ENCODE measurements at places on chromosomes 3 and 15.

DNA sequence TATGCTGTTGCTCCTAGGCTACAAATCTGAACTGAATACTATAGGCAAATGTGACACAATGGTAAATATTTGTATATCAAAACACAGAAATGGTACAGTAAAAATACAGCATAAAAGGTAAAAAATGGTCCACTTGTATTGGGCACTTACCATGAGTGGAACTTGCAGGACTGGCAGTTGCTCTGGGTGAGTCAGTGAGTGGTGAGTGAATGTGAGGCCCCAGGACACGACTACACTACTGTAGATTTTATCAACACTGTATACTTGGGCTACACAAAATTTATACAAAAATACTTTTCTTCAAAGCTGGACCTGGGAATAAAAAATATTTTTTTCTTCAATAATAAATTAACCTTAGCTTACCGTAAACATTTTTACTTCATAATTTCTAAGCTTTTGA is 41.6 kb upstream of the DUT start:
- no peak for DNase-seq

GRCh38 chr3:151926956-151927355 is 53.5 kb downstream of the SUCNR1 start:
- DNase-seq: no peak

DNA sequence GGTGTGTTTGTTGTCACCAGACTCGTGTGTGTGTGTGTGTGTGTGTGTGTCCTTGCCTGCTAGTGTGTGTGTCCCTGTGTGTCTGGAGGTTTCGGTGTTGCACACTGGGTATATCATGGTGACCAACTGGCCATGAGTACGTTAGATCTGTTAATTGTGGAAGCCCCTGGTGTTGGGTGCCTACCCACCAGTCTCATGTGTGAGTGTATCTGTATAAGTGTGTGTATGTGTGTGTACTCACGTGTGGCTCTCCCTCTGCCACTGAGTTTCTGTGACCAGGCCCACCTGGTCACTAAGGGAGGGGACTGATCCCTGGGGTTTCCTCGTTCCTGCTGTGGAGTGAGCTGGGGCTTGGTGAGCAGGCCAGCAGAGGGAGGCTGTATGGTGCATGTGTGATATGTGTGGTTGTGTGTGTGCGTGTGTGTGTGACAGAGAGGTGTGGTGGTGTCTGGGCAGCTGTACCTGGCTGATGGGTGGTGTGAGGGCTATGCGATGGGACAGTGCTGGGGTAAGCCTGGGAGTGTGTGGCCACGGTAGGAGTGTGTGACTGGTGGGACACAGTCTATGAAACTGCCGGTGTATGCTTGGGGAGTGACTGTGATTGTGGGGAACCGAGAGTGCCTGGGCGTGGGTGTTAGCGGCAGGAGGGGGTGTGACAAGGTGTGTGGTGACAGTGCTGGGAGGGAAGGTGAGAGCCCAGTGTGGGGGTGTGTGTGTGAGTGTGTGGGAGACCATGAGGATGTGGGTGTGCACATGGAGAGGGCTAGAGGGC is 1.8 kb downstream of the PRKCD start:
- peak; percentile 3 for DNase-seq

DNA sequence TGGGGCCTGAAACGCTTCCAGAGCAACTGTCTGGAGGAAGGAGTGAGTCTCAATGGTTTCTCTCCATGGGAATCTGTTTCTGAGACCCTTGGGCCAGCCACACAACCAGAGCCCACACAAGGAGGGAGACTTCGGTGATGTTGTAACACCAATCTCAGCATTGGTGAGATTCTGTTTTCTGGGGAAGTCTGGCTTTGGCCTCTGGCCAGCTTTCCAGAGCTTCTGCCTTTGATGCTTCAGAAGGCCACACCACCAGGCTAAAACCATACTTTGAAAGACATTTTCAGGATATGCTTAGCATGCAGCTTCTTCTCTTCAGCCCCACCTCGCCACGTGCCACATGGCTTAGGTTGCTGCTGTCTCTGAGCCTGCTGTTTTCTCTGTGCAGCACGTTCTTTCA is 3.6 kb upstream of the EEFSEC start:
- DNase-seq: no peak

DNA sequence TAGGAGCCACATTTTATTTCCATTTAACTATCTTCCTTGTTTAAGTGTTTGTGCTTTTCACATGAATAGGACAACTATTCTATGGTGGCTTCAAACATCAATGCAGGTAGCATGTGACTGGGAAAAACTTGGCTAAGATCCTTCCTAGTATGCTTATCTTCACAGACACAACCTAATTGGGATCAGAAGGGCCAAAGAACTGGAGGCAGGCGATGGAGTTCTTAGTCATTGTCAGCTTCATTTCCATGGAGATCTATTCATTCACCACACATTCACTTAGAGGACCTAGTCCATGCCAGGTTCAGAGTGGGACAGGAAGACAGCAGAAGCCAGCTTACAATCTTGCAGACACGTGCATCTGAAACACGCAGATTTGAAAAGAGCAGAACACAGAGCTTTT is 277.5 kb upstream of the PPP2R3A start:
- DNase-seq: no peak

- no peak for DNase-seq
Observed at GRCh38 chr3:107309312-107309711, 67.9 kb upstream of the CCDC54 start.

- no peak for DNase-seq
Observed at GRCh38 chr15:75545064-75545463, 34.1 kb downstream of the PTPN9 start.

DNA sequence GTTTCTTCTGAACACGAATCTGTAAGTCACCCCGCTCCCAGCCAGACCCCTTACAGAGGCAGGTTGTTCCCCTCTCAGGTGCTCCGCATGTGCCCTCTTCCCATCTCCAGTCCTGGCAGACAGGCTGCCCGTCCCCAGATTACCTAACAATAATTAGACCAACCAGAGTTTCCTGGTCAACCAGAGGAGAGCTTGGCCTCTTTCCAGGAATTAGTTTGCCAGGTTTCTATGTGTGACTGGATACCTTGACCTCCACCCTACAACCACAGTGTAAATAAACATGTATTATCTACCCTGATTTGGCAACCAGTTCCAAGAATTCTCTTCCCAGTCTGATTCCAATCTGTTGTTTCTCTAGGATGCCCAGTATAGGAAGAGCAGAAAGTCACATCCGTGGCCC is 178.0 kb upstream of the UMPS start:
- DNase-seq: no peak

DNA sequence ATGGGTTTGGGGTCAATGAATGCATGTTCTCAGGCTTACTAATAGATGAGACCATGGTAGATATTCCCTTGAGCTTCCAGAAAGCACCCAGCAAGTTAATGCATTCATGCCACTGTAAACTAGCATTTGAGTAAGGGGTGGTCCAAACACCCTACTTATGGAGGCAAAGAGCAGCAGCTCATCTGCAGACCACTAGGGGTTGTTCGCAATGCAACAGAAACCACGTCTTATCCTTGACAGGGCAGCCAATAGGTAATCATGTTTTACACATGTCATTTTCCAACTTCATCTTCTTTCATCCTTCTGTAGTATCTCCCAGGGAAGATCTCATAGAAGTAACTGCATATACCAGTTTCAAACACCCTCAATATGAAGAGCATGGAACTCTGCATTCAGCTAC is 330.2 kb downstream of the RORA start:
- no peak for DNase-seq

GRCh38 chr15:87907676-87908446 is 348.7 kb downstream of the NTRK3 start:
- DNase-seq: no peak

GRCh38 chr3:111103807-111104206 is 32.2 kb downstream of the NECTIN3 start:
- DNase-seq: no peak

GRCh38 chr15:96324192-96324895 is 6.2 kb upstream of the NR2F2 start:
- DNase-seq: no peak

DNA sequence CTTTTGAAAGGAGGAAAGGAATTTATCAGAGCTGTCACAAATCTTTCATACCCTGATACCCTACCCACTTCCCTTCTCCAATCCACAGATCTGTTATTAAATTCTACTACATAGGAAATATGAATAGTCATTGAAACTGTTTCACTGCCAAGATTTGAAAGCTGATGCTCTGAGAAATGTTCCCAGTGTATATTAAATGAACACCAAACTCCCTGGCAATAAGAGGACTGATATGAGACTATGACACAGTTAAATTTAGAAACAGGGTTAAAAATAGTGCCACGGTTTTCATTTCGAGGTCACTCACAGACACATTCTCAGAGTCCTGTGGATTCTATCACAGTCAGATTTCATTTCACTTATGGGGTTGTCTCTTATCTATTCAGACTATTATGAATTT is 27.2 kb upstream of the GBE1 start:
- DNase-seq: no peak

DNA sequence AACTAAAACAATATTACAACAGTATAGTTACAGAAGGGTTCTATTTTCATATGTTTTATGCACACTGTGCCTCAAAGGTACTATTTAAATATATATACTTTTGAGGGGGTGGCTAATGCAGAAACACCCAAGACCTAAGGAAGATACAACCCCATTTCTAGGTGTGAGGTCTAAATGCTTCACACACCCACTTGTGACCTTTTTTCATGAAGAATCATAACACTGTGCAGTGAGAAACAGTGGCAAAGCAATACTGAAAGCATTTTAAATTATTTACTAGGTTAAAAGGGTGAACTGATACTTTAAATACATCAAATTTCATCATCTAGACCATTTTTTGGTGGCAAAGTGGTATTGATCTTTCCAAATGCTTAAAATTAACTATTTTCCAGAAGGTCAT is 67.4 kb downstream of the SATB1 start:
- DNase-seq: no peak

DNA sequence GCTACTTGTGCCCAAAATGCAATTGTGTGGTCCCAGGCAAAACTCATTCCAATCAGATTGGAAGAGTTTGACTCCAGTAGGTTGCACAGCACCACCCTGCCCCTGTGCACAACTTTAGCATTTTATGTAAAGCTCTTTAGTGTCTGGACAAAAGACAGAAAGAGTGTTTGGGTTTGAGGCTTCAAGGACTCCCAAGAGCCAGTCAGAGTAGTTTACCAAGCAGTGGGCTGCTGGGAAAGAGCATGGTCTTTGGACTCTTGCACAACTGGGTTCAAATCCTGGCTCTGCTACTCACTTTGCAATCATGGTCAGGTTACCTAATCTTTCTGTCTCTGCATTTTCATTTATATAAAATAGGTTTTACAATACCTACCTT is 75.8 kb upstream of the UMPS start:
- no peak for DNase-seq

DNA sequence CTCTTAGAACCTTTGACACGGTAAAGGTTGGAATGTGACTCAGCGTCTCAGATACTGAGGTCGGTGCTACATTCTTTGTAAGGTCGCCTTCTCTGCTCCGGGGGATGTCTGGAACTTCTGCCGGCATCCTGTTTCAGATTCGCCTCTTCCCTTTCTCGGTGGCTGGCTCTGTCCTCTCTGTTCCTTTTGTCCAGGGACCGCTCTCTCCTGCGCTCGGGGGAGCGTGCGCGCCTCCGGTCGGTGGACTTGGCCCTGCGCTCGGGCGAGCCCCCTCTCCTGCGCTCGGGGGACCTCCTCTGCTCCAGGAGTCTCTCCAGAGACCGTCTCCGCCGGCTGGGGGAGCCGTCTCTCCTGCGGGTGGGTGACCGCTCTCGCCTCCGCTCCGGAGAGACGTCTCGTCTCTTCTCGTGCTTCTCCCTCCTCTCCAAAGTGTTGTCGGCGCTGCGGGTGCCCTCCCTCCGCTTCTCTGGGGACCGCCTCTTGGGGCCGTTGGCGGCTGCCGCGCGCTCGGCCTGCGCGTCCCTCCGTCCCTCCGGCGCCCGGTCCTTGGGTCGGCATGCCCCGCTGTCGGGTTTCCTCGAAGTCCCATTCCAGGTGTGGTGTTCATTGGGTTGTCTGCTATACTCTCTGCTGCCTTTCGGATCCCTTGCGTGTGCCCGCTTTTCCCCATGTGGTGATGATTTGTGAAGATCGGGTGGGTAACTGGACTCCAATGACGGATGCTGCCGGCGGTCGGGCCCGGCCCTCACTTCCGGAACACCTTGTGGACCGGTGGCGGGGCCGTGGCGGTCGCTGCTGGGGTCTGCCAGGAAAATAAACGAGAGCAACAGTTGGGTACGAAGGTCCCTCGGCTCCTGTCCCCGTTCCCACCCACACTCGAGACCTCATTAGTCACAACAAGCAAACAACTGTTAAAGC is 668.8 kb upstream of the ADAMTS9 start:
- DNase-seq: no peak

DNA sequence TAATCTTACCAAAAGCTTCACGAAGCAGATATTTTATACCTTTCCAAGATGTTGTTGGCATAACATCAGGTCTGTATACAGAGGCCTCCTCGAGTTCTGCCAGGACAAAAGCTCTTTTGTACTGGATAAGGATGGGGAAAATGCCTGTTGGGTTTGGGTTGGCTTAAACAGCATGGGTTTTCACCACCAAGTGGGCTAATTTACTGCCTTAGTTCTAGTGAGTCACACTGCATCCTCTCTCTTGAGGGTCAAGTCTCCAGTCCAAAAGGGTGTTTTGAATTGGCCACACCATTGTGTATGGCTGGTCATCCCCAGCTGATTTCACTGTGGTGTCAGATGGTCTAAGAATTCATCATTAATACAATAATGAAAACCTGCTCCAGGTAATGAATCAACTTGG is 26.1 kb upstream of the BHLHE40 start:
- no peak for DNase-seq

- no peak for DNase-seq
Observed at GRCh38 chr3:168427835-168428475, 332.2 kb upstream of the GOLIM4 start.

GRCh38 chr3:64915778-64916177 is 228.0 kb upstream of the ADAMTS9 start:
- no peak for DNase-seq

GRCh38 chr3:30266524-30266923 is 339.9 kb upstream of the TGFBR2 start:
- DNase-seq: no peak

- no peak for DNase-seq
Observed at GRCh38 chr3:42839616-42840015, 30.4 kb downstream of the ACKR2 start.

GRCh38 chr3:122458992-122459391 is 43.1 kb upstream of the WDR5B start:
- DNase-seq: no peak

- peak; percentile 47 for DNase-seq
Observed at GRCh38 chr15:81293728-81294515, 30.0 kb downstream of the STARD5 start.

DNA sequence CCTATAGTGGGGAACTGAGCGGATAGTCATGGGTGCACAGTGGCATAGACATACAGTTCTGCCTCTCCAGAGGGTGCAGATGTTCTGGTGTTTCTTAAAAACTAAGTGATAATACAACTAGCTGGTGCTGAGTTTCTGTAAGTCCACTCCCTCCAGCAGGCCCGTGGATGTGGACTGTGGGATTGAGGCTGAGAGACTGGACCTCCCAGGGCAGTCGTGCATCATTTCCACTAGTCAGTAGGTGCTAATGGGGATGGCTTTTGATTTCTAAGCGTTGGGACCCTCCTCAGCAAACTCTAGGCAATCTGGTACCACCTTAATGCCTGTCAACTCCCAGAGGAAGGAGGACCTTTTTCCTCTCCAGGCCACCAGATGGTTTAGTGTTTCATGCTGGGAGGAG is 27.3 kb upstream of the TIMP4 start:
- DNase-seq: no peak

- DNase-seq: no peak
Observed at GRCh38 chr15:68319997-68320396, 42.5 kb downstream of the FEM1B start.

GRCh38 chr3:69907554-69907953 is 92.0 kb upstream of the SAMMSON start:
- no peak for DNase-seq

- no peak for DNase-seq
Observed at GRCh38 chr3:108524537-108524936, 14.1 kb upstream of the MYH15 start.

All from activated naive CD4-positive, alpha-beta T cell (primary cell).